ENCODE measurements at places on chromosomes 4 and X.

DNA sequence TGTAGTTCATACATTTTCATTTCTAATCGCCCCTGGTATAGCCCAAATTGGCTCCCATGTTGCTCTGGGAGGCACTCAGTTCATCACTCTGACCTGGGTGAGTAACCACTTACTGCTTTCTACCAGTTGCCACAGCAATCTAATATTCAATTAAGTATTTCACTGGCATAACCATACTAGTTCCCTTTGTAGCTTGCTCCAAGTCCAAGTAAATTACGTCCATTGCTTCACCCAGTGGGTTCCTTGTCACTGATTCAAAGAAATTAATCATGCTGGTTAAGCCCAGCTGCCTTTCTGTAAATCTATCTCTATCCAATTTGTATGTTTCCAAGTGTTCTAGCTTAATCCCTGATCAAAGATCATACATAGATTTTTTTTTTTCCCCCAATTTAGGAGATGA lies 92.0 kb upstream of the CBR4 start:
- no peaks in the 10 kb centered on the region for H3K4me1 ChIP-seq
- H3K4me3 ChIP-seq: no peak overlapping the region

GRCh38 chrX:73239242-73239641 lies 24.6 kb upstream of the NAP1L2 start:
- no peaks in the 10 kb centered on the region for H3K36me3 ChIP-seq
- H3K4me1 ChIP-seq: no peaks in the 10 kb centered on the region
- no peaks in the 10 kb centered on the region for H3K27me3 ChIP-seq
- DNase-seq: no peak

DNA sequence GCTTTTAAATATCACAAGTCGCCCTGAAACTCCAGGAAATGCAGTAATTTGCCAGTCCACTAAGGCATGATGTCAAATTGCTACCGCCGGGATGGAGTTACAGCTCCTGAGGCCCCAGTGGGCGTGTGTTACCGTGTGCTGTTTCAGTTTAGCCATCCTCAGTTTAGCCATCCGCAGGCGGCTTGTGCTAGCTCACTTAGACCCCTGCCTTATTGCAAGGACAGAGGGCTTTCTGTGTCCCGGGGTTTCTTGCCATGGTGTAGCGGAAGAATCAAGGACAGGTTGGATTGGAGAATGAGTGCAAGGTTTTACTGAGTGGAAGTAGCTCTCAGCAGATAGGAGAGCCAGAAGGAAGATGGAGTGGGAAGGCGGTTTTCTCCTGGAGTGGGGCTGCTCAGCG lies 33.8 kb upstream of the LRBA start:
- H3K4me1 ChIP-seq: no peaks in the 10 kb centered on the region
- no peaks in the 10 kb centered on the region for H3K27me3 ChIP-seq
- H3K4me3 ChIP-seq: no peak overlapping the region

- no peak overlapping the region for H3K4me3 ChIP-seq
- no peak for DNase-seq
- H3K27me3 ChIP-seq: peaks cover 7% of the 10 kb centered on the region
- no peaks in the 10 kb centered on the region for H3K36me3 ChIP-seq
Measured at GRCh38 chr4:158958489-158959270, 144.2 kb upstream of the RAPGEF2 start.

DNA sequence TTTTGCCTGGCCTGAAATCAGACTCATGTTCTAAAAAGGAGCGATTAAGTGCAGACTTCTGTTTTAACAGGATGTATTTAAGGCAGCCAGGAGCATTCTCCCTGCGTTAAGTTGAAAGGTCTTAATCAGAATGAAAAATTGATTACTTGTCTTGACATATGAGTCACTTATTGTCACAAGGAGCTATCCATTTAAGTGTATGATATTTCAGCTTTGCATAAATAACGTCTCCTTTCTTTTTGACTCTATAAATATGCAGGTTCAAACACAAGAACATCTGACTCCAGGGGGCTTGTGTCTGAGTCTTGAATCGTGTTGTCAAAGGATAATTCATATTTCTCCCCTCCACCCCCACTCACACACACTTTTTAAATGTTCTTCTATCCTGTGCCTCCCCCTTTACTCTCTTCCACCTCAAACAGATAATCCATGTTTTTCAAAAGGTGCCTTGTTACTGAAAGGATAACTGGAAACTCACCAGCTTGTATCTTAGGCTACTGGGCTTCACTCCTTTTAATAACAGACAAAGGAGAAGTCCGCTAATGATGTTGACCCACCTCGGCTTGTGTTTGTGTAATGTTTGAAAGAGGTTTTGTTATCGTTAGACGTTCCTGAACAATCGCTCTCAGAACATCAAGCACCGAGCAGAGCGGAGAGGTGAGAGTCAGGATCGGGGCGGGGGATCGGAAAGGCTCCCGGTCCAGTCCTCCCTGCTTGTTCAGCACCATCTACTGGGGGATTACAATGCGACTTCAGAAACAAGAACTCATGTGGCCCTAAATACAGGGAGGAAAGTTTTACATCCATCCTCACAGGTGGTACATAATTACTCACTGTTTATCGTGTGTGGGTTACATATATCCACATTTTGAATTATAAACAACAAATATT lies 107.5 kb upstream of the RPL34 start:
- H3K27me3 ChIP-seq: peaks cover 8% of the 10 kb centered on the region
- H3K27ac ChIP-seq: no peak overlapping the region
- peaks cover 2% of the 10 kb centered on the region for H3K36me3 ChIP-seq
- peak; percentile 25 for DNase-seq

DNA sequence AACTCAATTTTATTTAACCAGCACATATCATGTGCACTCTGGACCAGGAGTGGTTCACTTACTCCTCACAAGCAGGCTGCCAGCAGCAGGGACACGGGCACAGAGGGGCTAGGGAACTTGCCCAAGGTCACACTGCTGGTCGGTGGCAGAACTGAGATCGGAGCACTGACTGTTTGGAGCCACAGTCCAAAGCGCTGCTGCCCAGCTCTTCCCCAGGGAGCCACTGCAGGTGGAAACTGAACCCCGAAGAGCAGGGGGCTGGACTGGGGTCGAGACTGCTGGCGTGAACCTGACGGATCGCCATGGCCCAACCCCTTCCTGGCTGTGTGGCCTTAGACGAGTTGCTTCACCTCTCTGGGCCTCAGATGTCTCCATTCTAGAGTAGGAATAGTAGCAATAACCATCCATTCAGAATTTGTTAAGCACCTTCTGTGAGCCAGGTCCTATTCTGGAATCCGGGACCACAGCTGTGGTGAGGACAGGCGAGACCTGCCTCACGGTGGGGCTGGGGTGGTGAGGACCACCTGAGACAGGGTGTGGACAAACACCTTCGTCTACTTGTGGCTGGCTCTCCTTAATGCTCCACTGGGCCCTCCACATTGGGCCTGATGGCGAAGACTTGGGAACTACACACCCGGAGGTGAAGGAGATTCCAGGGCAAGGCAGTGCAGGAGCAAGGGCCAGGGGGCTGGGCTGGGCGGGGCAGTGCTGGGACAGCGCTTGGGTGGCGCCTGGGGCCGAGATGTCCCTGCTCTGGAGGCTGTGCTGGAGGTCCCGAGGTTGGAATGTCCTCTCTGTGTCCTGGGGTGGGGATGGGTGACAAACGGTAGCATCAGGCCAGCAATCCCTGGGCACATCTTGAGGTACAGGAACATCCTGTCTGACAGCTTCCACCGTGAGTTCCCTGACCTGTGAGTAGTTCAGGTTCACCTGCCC lies 32.0 kb upstream of the KIAA0232 start:
- peaks cover 15% of the 10 kb centered on the region for H3K4me1 ChIP-seq
- H3K27me3 ChIP-seq: peaks cover 4% of the 10 kb centered on the region
- H3K36me3 ChIP-seq: no peaks in the 10 kb centered on the region
- H3K27ac ChIP-seq: no peak overlapping the region
- no peak overlapping the region for H3K4me3 ChIP-seq

DNA sequence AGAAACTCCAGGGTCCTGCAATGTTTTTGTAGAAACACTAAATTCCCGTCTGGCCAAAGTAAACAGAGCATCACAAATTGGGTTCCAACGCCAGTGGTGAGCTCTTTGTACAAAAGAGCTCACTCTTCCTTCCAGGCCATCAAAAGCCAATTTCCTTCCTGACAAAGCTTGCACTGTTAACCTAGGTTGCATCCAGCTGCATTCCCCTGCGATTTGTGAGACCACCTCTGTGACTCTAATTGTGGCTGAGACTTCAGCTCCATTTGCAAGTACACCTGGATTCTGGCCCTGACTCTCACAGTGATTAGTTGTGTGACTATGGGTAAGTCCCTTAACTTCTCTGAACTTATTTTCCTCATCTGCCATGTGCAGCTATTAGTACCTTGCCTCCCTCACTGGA lies 212.5 kb upstream of the CXorf66 start:
- no peaks in the 10 kb centered on the region for H3K36me3 ChIP-seq
- H3K4me3 ChIP-seq: no peak overlapping the region
- H3K27me3 ChIP-seq: peaks cover 2% of the 10 kb centered on the region
- DNase-seq: no peak
- H3K4me1 ChIP-seq: no peaks in the 10 kb centered on the region

- H3K27me3 ChIP-seq: no peaks in the 10 kb centered on the region
- no peaks in the 10 kb centered on the region for H3K36me3 ChIP-seq
- no peak overlapping the region for H3K4me3 ChIP-seq
- H3K4me1 ChIP-seq: no peaks in the 10 kb centered on the region
- DNase-seq: no peak
- no peak overlapping the region for H3K27ac ChIP-seq
Measured at GRCh38 chr4:7147661-7148310, 44.6 kb upstream of the SORCS2 start.
